ENCODE measurements at places on chromosomes 2 and 18. TPM values are rescaled to one million over a fixed set of nuclear protein-coding genes. Genes with fewer than 3 reads are reported as not detected.

- no peaks in the 10 kb centered on the region for H3K27me3 ChIP-seq
- peaks cover 4% of the 10 kb centered on the region for H3K4me1 ChIP-seq
- no peaks in the 10 kb centered on the region for H3K36me3 ChIP-seq
- peak overlapping the region; percentile 17 for H3K4me3 ChIP-seq
- no peak for DNase-seq
These were observed 96.1 kb downstream of the HDAC4 start for GRCh38 chr2:239304533-239305221.

DNA sequence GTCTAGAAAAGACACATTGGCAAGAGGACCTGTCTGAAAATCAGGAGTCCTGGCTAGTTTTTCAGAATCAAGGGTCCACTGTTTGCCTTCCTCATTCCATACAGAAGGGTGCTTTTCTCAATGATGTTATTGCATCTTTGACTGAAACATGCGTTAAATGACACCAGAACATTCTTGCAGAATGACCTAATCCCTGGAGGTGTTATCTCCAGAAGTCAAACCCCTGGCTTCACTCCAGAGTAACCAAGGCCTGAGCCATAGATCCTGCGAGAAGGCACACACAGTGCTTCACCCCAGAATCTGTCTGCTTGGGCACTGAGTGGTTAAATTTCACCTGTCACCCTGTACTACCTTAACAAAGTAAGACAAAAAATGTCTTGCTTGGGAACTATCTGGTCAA is 1055.2 kb upstream of the FANCL start:
- H3K36me3 ChIP-seq = no peaks in the 10 kb centered on the region
- DNase-seq = no peak
- no peaks in the 10 kb centered on the region for H3K4me1 ChIP-seq
- H3K27ac ChIP-seq = no peak overlapping the region
- H3K27me3 ChIP-seq = no peaks in the 10 kb centered on the region

RTP5 gene
- 0.15 TPM for total RNA-seq

DNA sequence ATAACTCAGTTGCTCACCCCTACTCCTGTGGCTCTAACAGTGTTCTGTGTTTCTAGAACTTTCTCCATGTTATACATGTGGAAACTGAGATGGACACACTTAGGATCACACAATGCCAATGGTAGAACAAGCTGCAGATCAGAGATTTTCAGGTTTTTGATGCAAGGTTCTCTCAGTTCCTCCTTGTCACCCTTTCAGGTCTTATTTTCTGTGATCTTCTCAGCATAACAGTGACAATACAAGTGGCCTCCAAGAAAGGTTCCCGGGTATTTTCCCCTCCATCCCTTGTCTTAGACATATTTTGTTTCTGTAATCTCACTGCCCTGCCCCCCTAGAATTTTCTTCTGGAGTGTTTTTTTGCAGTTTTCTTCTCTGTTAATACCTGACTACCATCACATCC is 6.2 kb upstream of the MGAT5 start:
- no peak overlapping the region for H3K4me3 ChIP-seq
- H3K36me3 ChIP-seq = no peaks in the 10 kb centered on the region
- no peak overlapping the region for H3K27ac ChIP-seq
- H3K4me1 ChIP-seq = no peaks in the 10 kb centered on the region
- DNase-seq = no peak

GRCh38 chr18:74944676-74945075 is 264.3 kb downstream of the PTGR3 start:
- no peaks in the 10 kb centered on the region for H3K36me3 ChIP-seq
- no peak overlapping the region for H3K27ac ChIP-seq
- no peak overlapping the region for H3K4me3 ChIP-seq
- no peak for DNase-seq
- H3K27me3 ChIP-seq = no peaks in the 10 kb centered on the region

DNA sequence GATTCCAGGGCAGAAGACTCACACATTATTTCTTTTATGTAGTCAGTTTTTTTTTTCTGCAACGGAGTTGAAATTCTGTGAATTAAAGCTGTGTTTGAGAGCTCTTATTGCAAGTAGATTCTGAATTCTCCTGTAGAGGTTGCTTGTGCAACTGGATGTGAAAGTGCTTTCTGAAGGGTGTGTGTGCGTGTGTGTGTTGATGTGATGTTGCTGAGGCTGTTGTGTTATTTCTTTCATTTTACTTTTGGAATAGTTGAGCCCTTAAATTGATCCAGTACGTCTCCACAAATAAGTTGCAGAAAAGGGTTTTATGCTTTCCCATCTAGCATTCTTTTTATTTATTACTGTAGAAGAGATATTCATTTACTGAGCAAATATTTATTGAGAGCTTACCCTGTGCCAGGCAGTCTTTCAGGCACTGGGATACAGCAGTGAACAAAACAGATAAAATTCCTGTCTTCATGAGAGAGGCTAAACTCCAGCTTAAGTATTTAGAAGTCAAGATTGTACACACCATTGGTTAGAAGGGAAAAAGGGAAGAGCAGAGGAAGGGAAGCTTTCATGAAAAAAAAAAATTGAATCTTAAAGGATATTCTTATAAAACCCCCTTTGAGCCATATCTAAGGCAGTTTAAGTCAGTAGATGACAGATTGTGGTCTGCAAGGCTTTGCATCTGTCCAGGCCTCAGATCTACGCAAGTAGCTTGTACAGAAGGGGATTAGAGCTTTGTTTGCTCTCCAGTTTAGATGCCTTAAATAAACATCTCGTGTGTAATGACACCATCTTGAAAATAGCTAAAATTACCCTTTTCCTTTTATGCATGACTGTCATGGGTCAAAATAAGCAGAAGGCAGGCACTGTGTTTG is 58.2 kb downstream of the MYO1B start:
- H3K4me1 ChIP-seq = peaks cover 4% of the 10 kb centered on the region
- no peak for DNase-seq
- H3K4me3 ChIP-seq = no peak overlapping the region
- no peaks in the 10 kb centered on the region for H3K36me3 ChIP-seq
- H3K27me3 ChIP-seq = no peaks in the 10 kb centered on the region

GRCh38 chr2:1499033-1499795 is 86.0 kb downstream of the TPO start:
- no peak overlapping the region for H3K4me3 ChIP-seq
- no peak for DNase-seq
- H3K27ac ChIP-seq = no peak overlapping the region
- no peaks in the 10 kb centered on the region for H3K27me3 ChIP-seq

DNA sequence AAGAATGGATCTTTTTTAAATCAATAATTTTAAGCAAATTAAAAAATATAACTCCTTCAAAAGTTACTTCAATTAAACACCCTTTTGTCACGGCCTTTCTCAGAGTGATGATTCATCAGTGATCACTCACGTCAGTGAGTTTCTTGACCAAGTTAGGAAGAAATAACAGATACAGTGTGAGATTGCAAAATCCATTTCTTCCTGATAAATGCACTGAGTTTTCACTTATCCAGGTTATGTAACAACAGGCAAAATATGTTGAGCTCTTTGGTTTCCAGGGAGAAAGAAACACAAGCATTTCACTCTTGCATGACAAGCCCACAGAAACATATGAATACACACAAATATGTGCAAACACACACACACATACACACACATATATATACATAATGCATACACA is 195.9 kb upstream of the CYRIA start:
- DNase-seq = no peak
- H3K36me3 ChIP-seq = no peaks in the 10 kb centered on the region
- no peak overlapping the region for H3K27ac ChIP-seq

- no peak overlapping the region for H3K27ac ChIP-seq
- no peak for DNase-seq
- H3K4me3 ChIP-seq = no peak overlapping the region
- no peaks in the 10 kb centered on the region for H3K4me1 ChIP-seq
- H3K27me3 ChIP-seq = no peaks in the 10 kb centered on the region
These were observed 22.3 kb downstream of the GNLY start for GRCh38 chr2:85716346-85716914.

GRCh38 chr2:147792966-147793617 is 51.7 kb upstream of the ACVR2A start:
- H3K27me3 ChIP-seq = no peaks in the 10 kb centered on the region
- no peaks in the 10 kb centered on the region for H3K4me1 ChIP-seq
- H3K27ac ChIP-seq = no peak overlapping the region
- no peak overlapping the region for H3K4me3 ChIP-seq
- H3K36me3 ChIP-seq = no peaks in the 10 kb centered on the region
- DNase-seq = no peak

METTL4 gene
- 4.0 TPM for total RNA-seq

- no peaks in the 10 kb centered on the region for H3K4me1 ChIP-seq
- H3K27me3 ChIP-seq = no peaks in the 10 kb centered on the region
- DNase-seq = no peak
- H3K4me3 ChIP-seq = no peak overlapping the region
These were observed 424.3 kb upstream of the MEX3C start for GRCh38 chr18:51621864-51622160.

HOXD8 gene
- 10.5 TPM for total RNA-seq

AQP12B gene
- not detected for total RNA-seq

GRCh38 chr18:13762690-13763439 is 36.4 kb downstream of the RNMT start:
- H3K27ac ChIP-seq = no peak overlapping the region
- no peak for DNase-seq
- H3K4me3 ChIP-seq = no peak overlapping the region
- H3K4me1 ChIP-seq = no peaks in the 10 kb centered on the region
- H3K27me3 ChIP-seq = no peaks in the 10 kb centered on the region
- H3K36me3 ChIP-seq = peaks cover 7% of the 10 kb centered on the region

Measured in breast epithelium (tissue), 4 donors.